Vagina (tissue), 2 donors: ENCODE measurements at places on chromosomes 3 and 15.

DNA sequence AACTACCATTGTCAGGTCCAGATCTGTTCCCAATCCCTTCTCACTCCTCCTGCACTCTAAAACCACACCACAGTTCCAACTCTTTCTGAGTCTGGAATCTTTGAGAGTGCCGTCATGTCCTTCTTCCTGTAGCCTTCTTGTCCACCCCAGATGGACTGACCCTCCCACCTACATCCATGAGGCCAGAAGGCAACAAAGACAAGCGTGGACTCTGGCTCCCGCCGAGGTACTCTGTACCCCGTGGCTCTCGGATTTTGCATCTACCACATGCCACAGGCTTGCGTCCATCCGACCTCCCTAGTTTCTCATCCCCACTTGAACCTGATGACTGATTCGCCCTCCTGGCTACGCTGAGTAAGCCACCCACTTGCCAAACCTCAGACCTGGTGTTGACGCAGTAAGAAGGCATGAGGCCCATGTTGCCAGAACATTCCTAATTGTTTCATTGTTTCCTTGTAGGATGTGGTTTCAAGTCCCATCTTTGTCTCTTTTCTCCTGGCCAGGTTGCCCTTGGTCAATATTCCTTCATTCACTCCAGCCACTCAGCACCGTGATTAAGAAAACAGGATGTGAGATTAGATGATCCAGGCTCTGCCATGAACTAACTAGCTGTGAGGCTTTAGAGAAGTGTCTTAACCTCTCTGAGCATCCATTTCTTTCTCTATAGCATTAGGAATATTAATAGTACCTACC, 1.1 kb upstream of the ZBTB38 start:
- DNase-seq = no peak

DNA sequence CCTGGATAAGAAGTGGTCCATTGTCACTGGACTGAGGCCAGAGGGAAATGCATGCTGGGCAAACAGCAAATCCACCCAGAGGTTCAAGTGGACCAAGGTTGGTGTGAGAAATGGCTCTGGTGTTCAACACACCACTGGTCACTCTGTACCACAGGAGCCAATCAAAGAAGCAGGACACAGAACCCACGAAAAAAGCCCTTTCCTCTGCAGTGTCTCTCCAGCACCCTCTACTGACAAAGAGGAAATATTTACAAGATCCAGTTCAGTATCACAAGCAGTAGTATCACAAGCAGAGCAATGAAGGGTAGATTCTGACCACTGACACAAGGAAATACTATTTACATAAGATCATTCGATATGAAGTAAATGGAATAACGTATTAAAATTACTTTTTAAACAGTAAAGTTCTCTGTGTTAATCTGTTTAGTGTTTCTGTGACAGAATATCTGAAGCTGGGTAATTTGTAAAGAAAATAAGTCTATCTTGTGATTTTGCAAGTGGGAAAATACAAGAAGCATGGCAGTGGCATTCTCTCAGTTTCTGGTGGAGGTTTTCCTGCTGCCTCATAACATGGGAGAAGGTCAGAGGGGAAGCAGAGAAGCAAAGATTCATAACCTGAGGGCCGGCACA, 390.7 kb downstream of the EFHB start:
- DNase-seq = no peak

DNA sequence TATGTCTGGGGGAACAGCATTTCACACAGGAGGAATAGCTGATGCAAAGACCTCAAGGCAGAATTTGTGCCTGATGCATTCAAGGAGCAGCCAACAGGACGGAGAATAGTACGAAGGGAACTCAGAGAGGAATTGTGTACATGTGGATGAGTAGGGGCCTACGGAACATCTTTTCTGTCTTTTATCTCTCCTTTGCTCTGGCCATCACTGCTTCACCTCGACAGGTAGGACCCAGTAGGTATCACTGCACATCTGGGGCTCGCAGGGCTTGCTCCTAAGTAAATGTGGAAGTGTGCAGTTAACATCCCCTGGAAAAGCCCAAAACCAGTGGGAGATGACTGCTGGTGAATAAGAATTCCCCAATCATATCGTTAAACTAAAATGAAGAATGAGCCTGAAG, 56.4 kb upstream of the POU1F1 start:
- no peak for DNase-seq

GRCh38 chr3:136624894-136625815, 127.0 kb downstream of the STAG1 start:
- no peak for DNase-seq

DNA sequence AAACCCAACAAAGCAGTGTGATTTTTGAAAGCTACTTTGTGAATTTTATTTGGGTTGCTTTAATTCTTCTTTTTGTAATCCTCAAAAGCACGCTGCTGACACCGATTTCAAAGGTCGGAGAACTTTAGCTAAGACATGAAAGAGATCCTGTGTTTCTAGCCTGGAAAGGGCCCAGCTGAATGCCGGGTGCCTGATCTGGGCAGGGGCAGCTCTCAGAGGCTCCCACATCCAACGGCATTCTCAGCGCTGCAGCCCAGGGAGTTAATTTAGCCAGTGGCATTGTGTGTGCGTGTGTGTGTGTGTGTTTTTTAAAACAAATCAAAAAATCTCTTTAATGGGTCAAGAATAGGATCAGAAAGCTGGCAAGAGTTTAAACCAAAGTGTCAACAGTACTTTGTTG, 6.6 kb downstream of the RBP1 start:
- no peak for DNase-seq

GRCh38 chr3:105162448-105162847, 204.3 kb upstream of the ALCAM start:
- no peak for DNase-seq

DNA sequence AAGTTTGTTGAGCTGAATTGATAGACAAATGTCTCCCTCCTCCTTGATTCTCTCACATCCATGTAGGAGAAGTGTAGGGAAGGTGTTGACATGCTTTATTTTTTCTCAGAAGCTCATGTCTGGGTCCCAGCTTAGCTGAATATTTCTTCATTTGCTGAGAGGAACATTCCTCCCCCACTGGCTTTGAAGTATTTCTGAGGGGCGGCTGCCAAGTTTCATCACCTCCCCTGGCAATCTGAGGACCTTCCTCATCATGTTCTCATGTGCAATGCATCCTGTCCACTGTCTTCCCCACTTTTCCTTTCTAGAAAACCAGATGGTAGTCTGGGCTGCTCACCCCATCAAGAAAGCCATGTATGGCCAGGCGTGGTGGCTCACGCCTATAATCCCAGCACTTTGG, 168.9 kb upstream of the RGMA start:
- DNase-seq = no peak

GRCh38 chr3:64093211-64093610, 69.9 kb upstream of the PSMD6 start:
- DNase-seq = no peak

GRCh38 chr3:53880396-53881345, 1.3 kb downstream of the ACTR8 start:
- DNase-seq = no peak
